ENCODE measurements at places on chromosomes 7 and 10.

GRCh38 chr10:84522612-84523462 is 194.4 kb downstream of the CCSER2 start:
- DNase-seq: no peak

DNA sequence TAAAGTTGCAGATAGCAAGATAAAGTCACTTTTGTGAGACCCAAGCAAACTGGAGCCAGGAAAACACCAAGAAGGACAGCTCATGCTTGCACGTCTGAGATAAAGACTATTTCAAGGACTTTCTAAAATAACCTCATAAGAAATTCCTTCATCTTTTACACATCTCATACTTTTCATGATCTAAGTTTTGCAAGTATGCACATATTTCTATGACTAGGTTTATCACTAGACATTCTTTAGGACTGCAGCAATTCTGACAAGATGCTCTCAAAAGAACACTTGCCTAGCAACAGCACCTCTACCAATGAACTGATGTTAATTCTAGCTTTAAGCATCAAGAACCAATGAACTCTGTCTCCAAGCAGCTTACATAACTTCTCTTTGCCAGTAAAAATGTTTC is 457.6 kb downstream of the SEMA3D start:
- no peak for DNase-seq

DNA sequence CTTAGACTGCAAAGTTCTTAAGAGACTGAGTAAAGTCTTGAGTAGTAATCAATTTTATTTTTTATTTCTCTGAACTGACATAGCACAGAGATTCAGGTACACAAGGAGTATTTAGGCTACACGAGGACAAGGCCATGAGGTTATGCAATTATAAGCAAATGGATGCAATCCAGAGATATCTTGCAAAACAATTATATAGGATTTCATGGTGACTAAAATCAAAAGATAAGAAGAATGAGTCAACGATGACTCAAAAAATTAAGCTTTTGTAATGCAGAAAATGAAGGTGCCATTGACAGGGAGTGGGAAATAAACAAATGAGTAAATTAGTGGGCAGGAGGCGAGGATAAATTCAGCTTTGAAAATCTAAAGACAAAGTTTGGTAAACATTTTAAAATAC is 66.7 kb upstream of the MYO3A start:
- DNase-seq: no peak

- DNase-seq: no peak
Observed at GRCh38 chr7:111090846-111091245, at the start of gene LRRN3. LRRN3 (plus strand) TSS chr7:111091127; CDS start chr7:111122773, 31,646 bp downstream.

DNA sequence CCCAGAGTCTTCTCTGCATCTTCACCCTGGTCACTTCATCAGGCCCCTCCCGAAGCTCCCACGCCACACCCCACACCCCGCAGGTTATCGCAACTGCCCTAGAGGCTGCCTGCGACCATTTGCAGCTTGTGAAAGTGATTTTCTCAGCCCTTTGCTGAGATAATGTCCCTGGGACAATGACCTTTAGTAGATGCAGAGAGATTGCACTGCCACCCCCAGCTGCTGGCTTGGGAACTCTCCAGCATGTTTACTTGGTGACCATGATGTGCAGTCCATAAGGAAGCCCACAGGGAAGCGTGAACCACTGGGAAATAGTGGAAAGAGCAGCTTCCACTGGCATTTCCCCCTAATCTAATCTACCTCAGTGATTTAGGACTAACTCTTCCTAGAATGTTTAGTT is 97.3 kb downstream of the WNT2 start:
- no peak for DNase-seq

GRCh38 chr7:140455743-140456142 is 23.6 kb downstream of the MKRN1 start:
- DNase-seq: no peak

DNA sequence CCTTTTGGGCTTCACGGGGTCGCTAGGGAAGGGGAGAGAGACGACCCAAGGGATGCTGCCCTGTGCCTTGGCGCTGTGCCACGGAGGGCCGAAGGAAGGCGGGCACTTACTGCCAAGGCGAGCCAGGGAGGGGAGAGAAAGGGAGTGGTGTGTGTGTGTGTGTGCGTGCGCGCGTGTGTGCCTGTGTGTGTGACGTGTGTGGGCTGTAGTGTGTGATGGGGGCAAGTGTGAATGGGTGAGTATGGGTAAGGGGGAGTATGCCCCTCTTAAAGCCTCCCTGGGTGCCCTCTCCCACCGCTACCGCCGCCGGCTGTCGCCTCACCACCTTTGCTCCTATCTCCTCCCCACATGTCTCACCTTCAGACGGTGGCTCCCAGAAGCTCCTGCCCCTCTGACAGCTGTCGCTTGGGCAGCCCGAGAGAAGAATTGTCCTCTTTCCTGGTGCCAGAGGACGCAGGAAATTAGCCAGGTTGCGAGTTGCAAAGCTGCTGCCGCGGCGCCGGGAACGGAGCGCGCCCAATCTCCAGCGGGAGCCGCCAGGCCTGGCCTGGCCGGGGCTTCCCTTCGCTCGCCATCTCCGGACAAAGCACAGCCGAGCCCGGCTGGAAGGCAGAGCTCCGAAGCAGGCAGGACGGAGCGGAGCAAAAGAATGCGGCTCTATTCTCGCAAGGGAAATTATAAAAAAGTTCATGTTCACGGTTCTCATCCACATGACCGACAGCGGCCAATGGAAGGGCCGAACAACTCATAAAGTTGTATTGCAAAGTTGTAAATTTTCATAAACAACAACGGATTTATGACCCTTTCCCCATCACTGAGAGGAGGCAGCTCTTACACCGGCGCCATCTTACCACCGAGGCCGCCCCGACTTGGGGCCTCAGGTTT is at the start of gene HOXA3:
TSS of gene HOXA3 (minus strand) at position 653 of the 885 bp plus-strand sequence. CDS start 41,943 bp downstream, outside the sequence.
- no peak for DNase-seq

- DNase-seq: no peak
Observed at GRCh38 chr7:29801929-29802328, 4.4 kb upstream of the WIPF3 start.

GRCh38 chr10:119947300-119947699 is 54.8 kb downstream of the SEC23IP start:
- DNase-seq: no peak

Data from activated T-cell treated with anti-CD3 and anti-CD28 coated beads, Interleukin-2, amount 50 U/mL, for 72 hours (primary cell).